Endothelial cell of umbilical vein (primary cell): ENCODE measurements at places on chromosomes 1 and 21.

GRCh38 chr1:18913065-18913835 is 10.9 kb upstream of the ALDH4A1 start:
- H3K27ac ChIP-seq = peak overlapping the region; percentile 96
- peak; percentile 89 for DNase-seq
- H3K27me3 ChIP-seq = no peaks in the 10 kb centered on the region
- peaks cover 9% of the 10 kb centered on the region for H3K36me3 ChIP-seq
- H3K4me3 ChIP-seq = no peak overlapping the region

DNA sequence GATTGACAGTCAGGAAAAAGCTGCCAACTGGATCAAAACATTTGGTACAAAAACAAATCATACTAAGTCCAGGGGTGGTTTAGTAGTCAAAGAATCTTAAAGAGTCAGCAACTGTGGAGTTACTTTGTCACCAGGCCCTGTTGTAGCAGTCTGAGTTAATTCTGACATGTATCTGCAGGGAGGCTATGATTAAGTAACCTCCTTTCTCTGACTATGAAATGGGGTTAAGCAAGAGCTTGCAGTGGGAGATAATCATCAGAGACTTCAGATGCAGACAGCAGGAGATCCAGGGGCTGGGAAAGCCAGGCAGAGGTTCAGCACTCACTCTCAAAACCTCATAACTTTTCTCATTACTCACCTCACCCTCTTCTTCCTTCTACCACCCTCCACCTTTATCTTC is 99.2 kb upstream of the BTG3 start:
- no peaks in the 10 kb centered on the region for H3K36me3 ChIP-seq
- H3K4me1 ChIP-seq = no peaks in the 10 kb centered on the region
- H3K4me3 ChIP-seq = no peak overlapping the region
- H3K27ac ChIP-seq = no peak overlapping the region
- H3K27me3 ChIP-seq = no peaks in the 10 kb centered on the region

DNA sequence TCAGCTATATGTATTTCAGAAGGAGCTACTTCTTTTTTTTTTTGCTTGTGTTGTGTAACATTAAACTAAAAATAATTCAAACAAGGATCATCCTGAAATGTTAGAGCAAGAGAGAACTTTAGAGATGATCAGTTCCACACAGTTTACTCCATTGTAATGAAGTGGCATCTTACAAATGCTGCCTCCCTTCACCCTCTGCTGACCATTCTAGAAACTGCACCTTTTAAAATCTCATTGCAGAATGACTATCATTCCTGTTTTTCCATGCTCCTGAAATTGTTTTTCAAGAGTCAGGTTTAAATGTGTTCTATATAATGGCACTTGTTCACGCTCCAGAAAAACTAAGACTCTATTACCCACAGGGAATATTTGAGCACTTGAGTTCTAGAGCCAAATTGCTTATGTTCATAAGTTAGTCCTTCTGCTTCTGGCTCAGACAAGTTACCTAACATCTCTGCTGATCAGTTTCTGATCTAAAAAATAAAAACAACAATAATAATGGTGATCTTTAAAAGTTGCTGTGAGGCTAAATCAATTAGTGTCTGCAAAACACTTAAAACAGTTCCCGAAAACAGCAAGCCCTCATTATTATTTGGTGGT is 21.5 kb upstream of the SLC44A5 start:
- peak; percentile 70 for DNase-seq
- no peaks in the 10 kb centered on the region for H3K4me1 ChIP-seq
- no peak overlapping the region for H3K4me3 ChIP-seq
- H3K36me3 ChIP-seq = no peaks in the 10 kb centered on the region

DNA sequence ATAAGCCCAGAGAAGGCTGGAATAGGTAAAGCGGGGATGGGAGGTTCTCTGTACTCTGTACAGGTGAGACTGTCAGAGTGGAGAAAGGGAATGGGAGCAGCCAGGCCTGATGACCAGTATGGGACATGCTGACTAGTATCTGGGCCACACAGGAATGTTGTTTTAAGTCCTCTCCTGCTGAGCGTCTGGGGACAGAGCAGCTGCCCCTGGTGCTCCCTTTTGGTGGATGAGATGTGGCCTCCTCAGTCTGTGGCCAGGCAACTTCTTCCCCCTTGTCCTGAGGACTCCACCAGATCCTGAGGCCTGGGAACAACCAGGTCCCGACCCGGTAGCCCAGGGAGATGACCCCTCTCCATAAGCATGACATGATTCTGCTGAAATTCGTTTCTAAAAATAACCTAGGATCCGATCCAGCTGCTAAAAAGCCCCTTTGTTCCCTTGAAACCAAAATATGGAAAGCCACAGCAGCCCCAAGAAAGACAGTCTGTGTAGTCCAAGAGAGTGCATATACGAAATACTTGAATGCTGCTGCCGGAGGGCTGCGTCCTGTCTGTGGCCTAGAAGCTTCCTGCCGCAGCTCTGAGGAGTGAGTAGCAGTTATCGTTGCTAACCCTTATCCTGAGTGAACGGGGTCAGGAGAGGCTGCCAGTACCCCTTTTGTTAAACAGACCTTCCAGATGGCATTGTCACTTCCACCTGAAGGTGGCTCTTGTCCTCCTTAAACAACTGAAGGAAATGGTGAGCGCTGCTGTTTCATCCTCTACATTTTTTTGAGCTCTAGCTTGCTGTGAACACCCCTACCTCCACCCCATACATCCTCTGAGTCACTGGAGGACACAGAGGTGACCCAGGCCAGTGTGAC is 47.1 kb downstream of the ATP2B4 start:
- H3K27me3 ChIP-seq = no peaks in the 10 kb centered on the region
- no peak overlapping the region for H3K4me3 ChIP-seq
- H3K4me1 ChIP-seq = peaks cover 41% of the 10 kb centered on the region
- H3K27ac ChIP-seq = peak overlapping the region; percentile 88
- peak; percentile 97 for DNase-seq

- H3K27ac ChIP-seq = no peak overlapping the region
- no peak for DNase-seq
- no peaks in the 10 kb centered on the region for H3K27me3 ChIP-seq
- H3K4me3 ChIP-seq = no peak overlapping the region
- H3K4me1 ChIP-seq = no peaks in the 10 kb centered on the region
- no peaks in the 10 kb centered on the region for H3K36me3 ChIP-seq
Measured at GRCh38 chr1:231940701-231941100, 314.1 kb downstream of the DISC1 start.

- DNase-seq = no peak
- peaks cover 20% of the 10 kb centered on the region for H3K36me3 ChIP-seq
- no peaks in the 10 kb centered on the region for H3K4me1 ChIP-seq
- H3K27ac ChIP-seq = no peak overlapping the region
- no peak overlapping the region for H3K4me3 ChIP-seq
Measured at GRCh38 chr1:155334962-155335361, 14.3 kb downstream of the RUSC1 start.

DNA sequence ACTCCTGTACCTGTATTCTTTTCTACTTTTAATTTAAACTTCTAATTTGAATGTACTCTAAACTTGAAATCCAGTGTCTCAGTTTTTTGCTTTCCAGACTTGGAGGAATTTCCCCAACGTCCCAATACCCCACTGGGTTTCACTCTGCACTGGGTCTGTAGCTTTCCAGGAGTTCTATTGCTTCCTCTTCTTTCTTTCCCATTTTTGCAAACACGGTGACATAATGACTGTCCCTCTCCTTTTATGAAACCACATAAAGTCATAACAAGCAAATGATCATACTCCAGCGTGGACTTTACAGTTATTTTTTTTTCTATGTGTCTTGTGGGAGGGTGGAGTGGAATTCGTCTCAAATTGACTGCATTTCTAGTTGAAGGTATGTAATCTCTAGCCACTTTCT is 97.1 kb downstream of the FASLG start:
- H3K36me3 ChIP-seq = no peaks in the 10 kb centered on the region
- peaks cover under 1% of the 10 kb centered on the region for H3K4me1 ChIP-seq
- no peak overlapping the region for H3K27ac ChIP-seq
- no peak for DNase-seq

- DNase-seq = no peak
- peaks cover 17% of the 10 kb centered on the region for H3K36me3 ChIP-seq
- peaks cover 23% of the 10 kb centered on the region for H3K4me1 ChIP-seq
- no peak overlapping the region for H3K27ac ChIP-seq
- no peaks in the 10 kb centered on the region for H3K27me3 ChIP-seq
- H3K4me3 ChIP-seq = no peak overlapping the region
Measured at GRCh38 chr1:22118291-22118992, 24.5 kb downstream of the WNT4 start.

GRCh38 chr1:58782178-58783089 is 1.4 kb downstream of the JUN start:
- no peaks in the 10 kb centered on the region for H3K36me3 ChIP-seq
- peak; percentile 43 for DNase-seq
- peak overlapping the region; percentile 92 for H3K27ac ChIP-seq
- H3K4me3 ChIP-seq = peak overlapping the region; percentile 80

DNA sequence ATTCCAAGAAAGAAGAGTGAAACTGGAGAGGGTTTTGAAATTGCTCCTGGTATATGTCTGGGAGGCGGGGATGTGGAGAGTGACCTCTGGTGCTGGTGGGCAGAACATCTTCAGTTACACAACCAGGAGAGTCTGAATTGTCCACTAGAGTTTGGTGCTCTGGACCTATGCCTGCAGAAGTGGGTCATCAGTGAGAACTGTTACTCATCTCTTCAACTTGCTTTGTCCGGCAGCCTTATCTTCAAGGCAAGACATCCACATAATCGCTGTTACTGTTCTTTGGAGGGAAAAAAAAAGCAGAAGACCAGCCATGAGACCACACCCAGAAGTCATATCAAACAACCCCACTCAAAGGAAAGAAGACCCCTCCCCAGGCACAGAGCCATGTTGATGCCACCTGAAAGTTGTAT is 14.9 kb downstream of the SH2D1B start:
- no peaks in the 10 kb centered on the region for H3K4me1 ChIP-seq
- H3K27me3 ChIP-seq = peaks cover 5% of the 10 kb centered on the region
- no peaks in the 10 kb centered on the region for H3K36me3 ChIP-seq
- H3K4me3 ChIP-seq = no peak overlapping the region
- no peak for DNase-seq

GRCh38 chr1:47711848-47712492 is 274.1 kb downstream of the FOXD2 start:
- H3K36me3 ChIP-seq = no peaks in the 10 kb centered on the region
- H3K27ac ChIP-seq = no peak overlapping the region
- H3K4me1 ChIP-seq = peaks cover 7% of the 10 kb centered on the region
- peaks cover 69% of the 10 kb centered on the region for H3K27me3 ChIP-seq

DNA sequence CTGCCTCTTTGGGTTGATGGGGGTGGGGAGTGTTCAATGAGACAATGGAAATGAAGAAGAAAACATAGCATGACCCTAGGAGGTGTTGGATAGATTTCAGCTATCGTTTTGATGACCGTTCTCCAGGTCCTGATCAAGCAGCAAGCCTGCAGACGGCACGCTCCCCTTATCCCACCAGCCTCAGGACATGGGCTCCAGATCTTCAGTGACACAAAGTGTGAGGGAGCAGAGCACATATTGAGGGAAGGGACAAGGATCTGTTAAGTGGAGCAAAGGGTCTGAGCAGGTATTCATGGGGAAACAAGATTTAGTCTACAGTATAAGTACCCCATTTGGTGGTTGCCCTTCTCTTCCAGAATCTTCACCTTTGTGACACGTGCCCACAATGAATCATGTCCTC is 4.7 kb downstream of the SPRR5 start:
- no peak overlapping the region for H3K27ac ChIP-seq
- H3K4me3 ChIP-seq = no peak overlapping the region
- H3K27me3 ChIP-seq = no peaks in the 10 kb centered on the region
- H3K36me3 ChIP-seq = no peaks in the 10 kb centered on the region
- DNase-seq = no peak
- no peaks in the 10 kb centered on the region for H3K4me1 ChIP-seq

DNA sequence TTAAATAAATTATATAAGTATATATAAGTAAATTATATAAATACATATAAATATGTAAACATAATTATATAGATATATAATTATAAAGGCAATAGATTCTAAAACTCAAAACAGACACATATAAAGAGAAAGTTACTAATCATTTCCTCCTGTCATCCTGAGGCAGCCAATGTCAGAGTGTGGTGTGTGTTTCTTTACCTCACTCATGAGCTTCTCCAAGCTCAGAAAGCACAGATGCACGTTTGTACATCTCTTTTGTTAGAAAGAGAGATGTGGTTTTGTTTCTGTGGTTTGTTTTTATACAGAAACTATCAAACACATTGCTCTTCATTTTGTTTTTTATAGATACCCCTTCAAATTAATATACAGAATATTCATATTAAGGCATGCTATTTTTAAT is 594.8 kb downstream of the USP25 start:
- H3K27me3 ChIP-seq = no peaks in the 10 kb centered on the region
- no peak for DNase-seq
- H3K4me3 ChIP-seq = no peak overlapping the region
- no peaks in the 10 kb centered on the region for H3K4me1 ChIP-seq
- no peak overlapping the region for H3K27ac ChIP-seq

DNA sequence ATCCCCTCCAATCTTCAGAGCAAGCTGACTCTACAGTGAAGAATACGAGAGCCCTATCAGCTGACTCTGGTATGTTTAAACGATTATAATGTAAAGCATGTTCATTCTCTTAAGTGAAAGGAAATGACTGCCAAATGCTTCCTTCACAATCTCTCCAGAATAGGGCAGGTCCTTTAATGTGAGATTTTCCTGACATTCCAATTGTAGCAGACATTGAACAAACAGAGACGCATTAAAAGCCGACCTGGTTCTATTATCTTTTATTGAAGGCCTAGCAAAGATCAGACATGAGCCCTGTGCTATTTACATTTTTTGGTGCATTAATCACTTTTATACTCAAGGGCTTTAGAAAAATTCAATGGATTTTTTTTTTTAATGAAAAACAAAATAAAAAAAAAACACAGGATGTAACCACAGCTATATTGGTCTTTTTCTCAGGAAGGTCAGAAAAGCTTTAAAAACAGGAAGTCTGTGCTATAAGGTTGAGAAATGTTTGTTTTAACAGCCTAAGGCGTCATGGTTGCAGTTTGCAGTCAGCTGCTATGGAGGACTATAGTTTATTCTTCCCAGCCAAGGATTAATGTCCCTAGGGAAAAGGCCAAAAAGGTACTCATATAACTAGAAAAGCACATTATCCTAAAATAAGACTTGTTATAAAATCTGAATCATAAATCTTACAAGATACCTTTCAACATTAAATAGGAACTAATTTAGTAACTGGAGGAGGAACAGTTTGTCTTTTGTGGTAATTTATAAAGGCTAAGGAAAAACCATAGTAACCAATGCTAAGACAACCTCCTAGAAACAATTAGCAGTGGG is 104.8 kb downstream of the RERE start:
- H3K36me3 ChIP-seq = no peaks in the 10 kb centered on the region
- peaks cover 33% of the 10 kb centered on the region for H3K4me1 ChIP-seq
- peak overlapping the region; percentile 94 for H3K27ac ChIP-seq
- DNase-seq = peak; percentile 96
